CD4-positive, alpha-beta T cell treated with Interleukin-17A for 4 hours (primary cell): ENCODE measurements at places on chromosomes 13 and 19.

DNA sequence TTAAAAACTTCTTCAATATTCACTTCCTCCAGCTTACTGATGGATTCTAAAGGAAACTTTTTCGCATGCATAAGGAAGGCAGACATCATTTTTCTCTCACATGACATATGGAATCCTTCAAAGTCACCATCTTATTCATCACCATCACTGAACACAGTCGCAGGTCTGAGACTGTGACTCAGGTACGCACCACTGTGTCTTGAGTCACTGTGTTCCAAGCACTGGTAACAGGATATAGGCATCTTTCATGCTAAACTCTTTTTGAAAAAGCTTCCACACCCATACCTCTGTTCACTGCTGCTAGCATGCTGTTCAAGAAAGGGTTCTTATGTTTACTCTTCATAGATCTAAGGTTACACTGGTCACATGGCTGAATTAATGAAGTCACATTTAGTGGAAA is 67.0 kb upstream of the SIAH3 start:
- DNase-seq, result no peak

DNA sequence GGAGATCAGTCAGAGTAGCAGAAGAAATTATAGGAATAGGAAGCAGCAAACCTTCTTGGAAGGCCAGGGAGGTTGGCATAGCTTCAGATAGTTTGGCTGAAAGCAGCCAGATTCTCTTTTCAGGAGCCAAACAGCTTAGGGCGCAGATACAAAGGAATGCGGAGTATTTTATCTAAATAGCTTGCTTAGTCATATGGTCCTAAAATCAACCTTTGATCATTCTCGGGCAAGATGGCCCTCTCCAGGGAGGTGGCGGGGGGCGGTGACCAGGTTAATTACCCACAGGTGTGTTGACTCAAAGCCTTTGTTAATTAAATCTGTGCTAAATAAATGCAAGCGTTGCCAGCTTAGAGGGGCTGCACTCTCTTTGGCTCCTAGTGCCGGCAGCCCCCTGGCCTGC is 12.5 kb upstream of the NCR1 start:
- DNase-seq, result no peak

DNA sequence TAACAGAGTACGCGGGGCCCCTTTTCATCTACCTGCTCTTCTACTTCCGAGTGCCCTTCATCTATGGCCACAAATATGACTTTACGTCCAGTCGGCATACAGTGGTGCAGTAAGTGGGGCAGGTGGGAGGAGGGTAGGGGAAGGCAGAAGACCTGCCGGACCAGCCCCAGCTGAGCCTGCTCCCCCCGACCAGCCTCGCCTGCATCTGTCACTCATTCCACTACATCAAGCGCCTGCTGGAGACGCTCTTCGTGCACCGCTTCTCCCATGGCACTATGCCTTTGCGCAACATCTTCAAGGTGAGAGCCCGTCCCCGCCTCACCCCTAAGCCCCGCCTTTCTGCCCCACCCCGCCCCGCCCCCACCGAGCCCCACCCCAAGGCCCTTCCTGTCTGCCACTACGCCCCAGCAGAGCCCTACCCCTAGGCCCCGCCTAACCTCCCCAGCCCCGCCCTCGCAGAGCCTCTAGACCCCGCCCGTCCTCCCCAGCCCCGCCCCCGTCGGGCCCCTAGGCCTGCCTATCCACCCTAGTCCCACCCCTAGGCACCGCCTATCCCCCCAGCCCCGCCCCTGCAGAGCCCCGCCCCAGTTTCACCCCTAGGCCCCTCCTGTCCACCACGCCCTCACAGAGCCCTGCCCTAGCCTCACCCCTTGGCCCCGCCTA is 7.7 kb downstream of the NDUFB7 start:
- DNase-seq, result no peak

- no peak for DNase-seq
Measured at GRCh38 chr19:3342246-3342645, 24.1 kb upstream of the NFIC start.

DNA sequence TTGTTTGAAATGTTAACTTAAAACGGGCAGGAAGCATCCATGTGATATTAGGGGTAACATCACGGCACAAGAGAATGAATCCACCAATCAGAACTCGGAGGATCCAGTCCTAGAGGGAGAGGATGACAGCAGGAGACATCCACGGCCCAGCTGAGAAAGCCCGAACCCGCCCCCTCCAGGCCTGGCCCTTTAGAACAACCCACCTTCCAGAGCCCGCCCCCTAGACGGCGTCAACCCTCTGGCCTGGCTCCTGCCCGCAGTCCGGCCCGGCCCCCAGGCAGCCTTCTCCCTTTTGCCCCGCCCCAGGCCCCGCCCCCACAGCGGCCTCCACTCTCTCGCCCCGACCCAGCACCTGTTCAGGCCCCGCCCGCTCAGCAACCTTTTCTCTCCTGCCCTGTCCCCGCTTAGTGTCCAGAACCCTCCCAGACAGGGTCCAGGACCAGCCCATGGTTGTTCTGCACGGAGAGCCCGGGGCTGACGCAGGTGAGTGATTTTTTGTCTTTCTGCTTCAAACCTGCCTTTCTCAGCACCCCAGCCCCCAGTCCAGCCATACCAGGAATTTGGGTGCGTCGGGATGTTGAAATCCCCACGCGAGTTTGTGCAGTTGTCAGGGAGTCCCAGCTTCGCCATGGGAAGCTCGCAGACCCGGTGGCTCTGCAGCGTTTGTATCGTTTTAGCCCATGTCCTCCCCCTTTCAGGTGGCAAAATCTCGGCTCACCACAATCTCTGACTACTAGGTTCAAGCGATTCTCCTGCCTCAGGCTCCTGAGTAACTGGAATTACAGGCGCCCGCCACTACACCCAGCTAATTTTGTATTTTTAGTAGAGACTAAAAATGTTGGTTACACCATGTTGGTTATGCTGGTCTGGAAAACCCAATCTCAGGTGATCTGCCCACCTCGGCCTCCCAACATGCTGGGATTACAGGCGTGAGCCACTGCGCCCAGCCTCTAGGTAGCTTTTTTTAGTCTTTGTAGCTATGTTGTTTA is 16.1 kb downstream of the ZNF816 start:
- no peak for DNase-seq

GRCh38 chr19:28843761-28844492 is 369.0 kb downstream of the UQCRFS1 start:
- no peak for DNase-seq

DNA sequence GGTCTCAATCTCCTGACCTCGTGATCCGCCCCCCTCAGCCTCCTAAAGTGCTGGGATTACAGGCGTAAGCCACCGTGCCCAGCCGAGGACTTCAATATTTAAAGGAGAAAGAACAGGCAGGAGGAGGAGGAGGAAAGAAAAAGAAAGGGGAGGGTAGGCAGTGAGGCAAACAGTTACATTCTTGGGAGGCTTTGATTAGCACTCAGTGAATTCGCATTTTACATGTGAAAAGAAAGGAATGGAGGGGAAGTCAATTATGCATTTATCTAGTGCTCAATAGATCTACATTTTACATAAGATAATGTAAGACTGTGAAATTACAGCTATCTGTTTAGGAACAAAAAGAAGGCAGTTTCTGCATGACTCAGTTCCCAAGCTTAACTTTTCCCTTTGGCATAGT is 30.9 kb upstream of the CXCL17 start:
- DNase-seq, result no peak

DNA sequence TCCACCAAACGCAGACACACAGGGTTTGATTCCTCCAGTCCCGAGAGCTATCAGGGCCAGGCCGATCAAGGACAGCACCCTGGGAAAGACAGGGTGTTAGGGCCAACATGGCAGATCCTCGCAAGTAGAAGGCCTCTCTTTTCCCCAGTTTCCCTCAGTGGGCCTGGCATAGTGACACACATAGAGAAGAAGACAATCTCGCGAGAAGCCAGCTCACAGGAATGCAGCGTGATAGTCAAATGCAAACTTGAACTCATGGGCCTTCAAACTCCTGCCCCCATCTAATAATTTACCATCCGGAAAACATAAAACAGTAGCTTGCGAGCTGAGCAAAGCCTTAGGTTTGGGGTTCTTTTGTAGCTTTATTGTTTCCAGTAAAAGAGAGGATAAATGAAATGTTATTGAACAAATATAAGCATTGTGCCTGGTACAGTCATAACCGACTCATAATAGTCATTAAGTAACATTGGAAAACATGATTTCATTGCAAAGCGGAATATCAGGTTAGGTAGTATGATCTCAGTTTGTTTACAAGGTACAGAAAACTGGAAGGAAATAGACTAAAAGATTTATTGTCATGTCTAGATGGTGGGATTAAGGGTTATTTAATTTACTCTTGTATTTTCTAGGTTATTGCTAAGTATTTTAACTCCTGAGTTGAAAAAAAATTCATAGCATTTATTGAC is 30.5 kb downstream of the SLC15A1 start:
- DNase-seq, result no peak

GRCh38 chr19:45613926-45614725 is 12.1 kb upstream of the GPR4 start:
- DNase-seq, result peak; percentile 28
